Inflammatory macrophage treated with lipopolysaccharide for 1 hour (primary cell): ENCODE measurements at places on chromosomes 7 and 10.

DNA sequence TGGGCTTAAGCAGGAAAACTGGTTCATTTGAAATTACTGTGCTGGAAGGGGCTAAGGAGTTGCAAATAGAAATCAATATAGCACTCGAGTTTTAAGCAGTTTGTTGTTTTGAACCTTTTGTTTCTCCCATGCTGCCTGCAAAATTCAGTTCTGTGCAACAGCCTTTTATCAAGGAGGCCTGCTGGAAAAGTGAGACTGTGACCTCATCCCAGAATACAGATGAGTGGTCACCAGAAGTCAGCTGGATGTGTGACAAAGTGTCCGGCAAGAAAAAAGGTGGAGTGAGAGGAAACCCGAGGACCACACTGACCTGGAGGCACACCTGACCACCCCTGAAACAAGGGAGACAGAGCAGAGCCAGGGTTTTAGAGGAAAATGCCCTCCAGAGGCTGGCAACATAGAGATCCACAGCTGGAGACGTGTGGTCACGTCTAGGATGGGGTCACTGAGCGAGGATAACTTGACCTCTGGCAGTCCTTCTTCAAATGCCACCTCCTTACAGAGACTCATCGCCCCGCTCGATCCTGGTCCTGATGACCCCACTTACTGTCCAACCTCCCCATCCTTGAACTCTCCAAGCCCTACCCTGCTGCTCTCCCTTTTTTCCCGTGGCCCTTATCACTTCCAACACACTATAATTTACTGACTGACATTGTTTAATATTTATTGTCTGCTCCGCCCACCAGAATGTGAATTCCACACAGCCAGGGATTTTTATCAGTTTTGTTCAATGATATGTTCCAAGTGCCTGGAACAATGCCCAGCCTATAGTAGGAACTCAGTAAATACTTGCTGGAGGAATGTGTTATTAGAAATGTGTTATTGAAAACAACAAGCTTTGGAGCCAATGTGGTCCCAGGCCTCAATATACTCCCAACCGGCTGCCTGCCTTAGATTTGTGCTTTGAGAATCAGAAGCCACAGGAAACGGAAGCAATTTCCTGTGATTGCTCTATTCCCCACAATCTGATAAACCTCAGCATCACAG lies 243.8 kb downstream of the GLI3 start:
- no peak for DNase-seq

DNA sequence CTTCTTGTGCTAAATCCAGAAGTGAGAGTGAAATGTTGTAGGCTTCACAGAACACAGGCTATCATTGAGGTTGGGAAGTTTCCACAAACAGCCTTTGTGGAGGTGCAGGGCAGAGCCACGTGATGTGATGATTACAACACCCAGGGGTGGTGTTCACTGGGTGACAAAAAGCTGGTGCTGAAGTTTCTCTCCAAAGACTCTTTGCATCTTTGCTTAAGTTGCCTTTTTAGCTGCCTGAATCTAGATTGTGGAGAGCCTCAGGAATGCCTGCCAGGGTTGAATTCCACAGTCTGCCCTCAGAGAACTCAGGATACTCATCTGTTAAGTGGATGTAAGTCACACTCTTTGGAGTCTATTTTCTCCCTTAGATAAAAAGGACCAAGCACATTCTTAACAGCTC lies 56.3 kb downstream of the PLXNA4 start:
- DNase-seq = peak; percentile 46

- no peak for DNase-seq
Observed at GRCh38 chr10:80322711-80323110, 33.3 kb upstream of the MAT1A start.

GRCh38 chr7:144786079-144786478 lies 49.8 kb downstream of the TPK1 start:
- DNase-seq = no peak

DNA sequence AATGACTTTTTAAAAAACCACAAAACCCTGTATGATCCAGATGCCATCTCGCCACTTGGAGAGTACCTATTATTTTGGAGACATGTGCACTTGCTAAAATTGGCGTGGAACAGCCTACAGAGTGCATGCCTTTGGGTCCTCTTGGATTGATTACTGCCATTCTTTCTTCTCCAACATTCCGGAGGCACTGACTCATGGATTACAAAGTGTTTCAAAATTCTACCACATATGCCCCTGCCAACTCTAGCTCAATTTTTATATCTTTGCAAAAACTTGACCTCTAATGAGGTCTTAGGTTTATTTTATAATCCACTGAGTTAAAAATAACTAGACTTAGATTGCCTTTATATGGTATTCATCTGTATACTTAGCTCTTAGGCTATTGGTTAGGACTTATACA lies 55.8 kb upstream of the KIF5B start:
- DNase-seq = no peak
